NCI-H2029 (cell line): ENCODE measurements at places on chromosomes 5 and 9.
A peak's percentile ranks its signal among the peaks of the same experiment; 100 is the strongest.

GRCh38 chr5:6540111-6540827 is 91.6 kb downstream of the UBE2QL1 start:
- DNase-seq, result no peak

DNA sequence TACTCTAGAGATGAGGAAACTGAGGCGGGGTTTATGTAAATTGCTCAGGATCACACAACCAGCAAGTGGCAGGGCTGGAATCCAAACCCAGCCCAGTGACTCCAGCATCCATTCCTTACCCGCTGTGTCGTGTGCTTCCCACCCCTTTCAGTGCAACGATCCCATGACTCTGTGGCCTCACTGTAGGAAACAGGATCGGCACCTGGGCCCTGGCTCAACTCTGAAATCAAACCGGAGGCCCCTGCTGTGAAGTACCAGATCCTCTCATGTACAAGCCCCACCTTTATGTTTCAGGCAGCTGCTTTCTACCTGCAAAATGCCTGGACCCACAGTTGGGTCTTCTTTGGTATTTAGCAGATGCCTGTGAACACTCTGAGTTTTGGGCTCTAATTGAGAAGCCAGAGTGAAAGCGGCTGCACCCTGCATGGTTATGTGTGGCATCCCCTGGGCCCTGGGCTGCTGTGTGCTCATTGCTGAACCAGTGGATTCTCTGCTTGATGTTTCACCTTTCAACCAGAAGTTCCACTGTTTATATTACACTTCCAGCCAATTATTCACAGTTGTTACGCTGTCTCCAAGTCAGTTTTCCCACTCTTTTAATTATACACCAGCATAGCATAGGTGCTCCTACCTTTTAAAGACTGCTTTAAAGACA is 36.7 kb downstream of the ABLIM3 start:
- DNase-seq, result no peak

- no peak for DNase-seq
Measured at GRCh38 chr9:127076860-127077643, 45.4 kb downstream of the ANGPTL2 start.

DNA sequence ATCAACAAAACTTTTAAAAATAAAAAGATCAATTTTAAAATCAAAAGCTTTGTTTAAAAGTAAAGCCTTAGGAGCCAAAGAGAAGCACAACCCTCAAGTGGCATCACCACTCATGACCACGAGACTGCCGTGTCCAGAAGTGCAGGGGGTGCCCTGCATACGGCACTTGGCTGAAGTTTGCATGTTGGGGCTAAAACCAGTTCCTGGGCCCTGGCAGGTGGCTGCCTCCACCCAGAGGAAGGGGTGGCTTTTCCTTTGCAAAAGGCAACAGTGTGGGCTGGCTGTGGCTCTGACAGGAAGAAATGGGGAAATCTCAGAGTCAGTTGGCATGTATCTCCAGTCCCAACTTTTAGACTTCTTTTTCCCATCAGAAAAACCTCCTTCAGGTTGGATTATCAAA is 15.3 kb downstream of the TRMO start:
- no peak for DNase-seq

- no peak for DNase-seq
Measured at GRCh38 chr9:92715488-92716231, 45.7 kb upstream of the IPPK start.

DNA sequence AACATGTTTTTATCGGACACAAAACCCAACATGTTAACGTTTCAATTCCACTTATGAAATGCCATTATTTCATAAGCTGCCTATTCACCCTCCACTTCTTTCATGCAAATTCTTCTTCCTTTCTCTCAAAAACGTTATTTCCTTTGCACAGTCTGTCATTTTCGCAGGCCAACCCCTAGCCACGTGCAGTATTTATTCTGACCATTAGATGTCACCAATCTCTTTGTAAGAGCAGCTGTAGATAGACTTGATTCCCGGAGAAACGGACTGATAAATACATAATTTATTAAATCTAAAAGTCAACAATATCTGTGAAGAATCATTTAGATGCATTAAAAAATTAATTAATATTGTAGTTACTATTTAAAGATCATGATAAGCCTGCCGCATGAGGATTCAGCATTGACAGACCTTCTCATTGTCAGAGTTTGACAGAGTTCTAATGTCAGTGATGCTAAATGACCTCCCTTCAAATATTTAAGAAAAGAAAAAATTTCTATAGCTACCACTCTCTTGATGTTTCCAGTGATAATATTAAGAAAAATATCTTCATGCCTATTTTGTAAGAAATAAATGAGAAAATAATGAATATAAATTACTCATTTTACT is 933.6 kb downstream of the CDH12 start:
- peak; percentile 7 for DNase-seq

GRCh38 chr5:162067162-162067561 is 411 bp upstream of the GABRG2 start:
- DNase-seq, result no peak

GRCh38 chr5:88815050-88815789 is 67.8 kb downstream of the MEF2C start:
- DNase-seq, result no peak
